ENCODE measurements at places on chromosomes 7 and 10.

- H3K27me3 ChIP-seq, result no peaks in the 10 kb centered on the region
- H3K4me3 ChIP-seq, result no peak overlapping the region
- H3K4me1 ChIP-seq, result peaks cover 19% of the 10 kb centered on the region
These were observed 196.1 kb upstream of the KLF14 start for GRCh38 chr7:130929896-130930659.

GRCh38 chr10:29369419-29369818 is 80.5 kb downstream of the LYZL1 start:
- no peaks in the 10 kb centered on the region for H3K27me3 ChIP-seq
- H3K36me3 ChIP-seq, result no peaks in the 10 kb centered on the region
- DNase-seq, result no peak
- H3K27ac ChIP-seq, result no peak overlapping the region

- peak; percentile 81 for DNase-seq
- no peaks in the 10 kb centered on the region for H3K36me3 ChIP-seq
- no peaks in the 10 kb centered on the region for H3K27me3 ChIP-seq
- peak within 1 kb of the TSS; percentile 73 for H3K27ac ChIP-seq
- peak within 1 kb of the TSS; percentile 21 for H3K4me3 ChIP-seq
These were observed at the start of gene SRGN for GRCh38 chr10:69087590-69088470. SRGN (plus strand) TSS chr10:69088103; CDS start chr10:69088158, 55 bp downstream.

- no peak overlapping the region for H3K4me3 ChIP-seq
- H3K27me3 ChIP-seq, result no peaks in the 10 kb centered on the region
- H3K27ac ChIP-seq, result no peak overlapping the region
- H3K4me1 ChIP-seq, result no peaks in the 10 kb centered on the region
- DNase-seq, result no peak
- no peaks in the 10 kb centered on the region for H3K36me3 ChIP-seq
These were observed 569.4 kb upstream of the STEAP1 start for GRCh38 chr7:89584896-89585295.

GRCh38 chr10:718143-718700 is 28.8 kb upstream of the DIP2C start:
- H3K27ac ChIP-seq, result no peak overlapping the region
- no peaks in the 10 kb centered on the region for H3K27me3 ChIP-seq
- no peak for DNase-seq
- H3K36me3 ChIP-seq, result no peaks in the 10 kb centered on the region
- H3K4me3 ChIP-seq, result no peak overlapping the region
- no peaks in the 10 kb centered on the region for H3K4me1 ChIP-seq

GRCh38 chr10:3980660-3981059 is 195.7 kb upstream of the KLF6 start:
- H3K27ac ChIP-seq, result no peak overlapping the region
- H3K4me3 ChIP-seq, result no peak overlapping the region
- no peaks in the 10 kb centered on the region for H3K4me1 ChIP-seq
- no peak for DNase-seq
- no peaks in the 10 kb centered on the region for H3K36me3 ChIP-seq

DNA sequence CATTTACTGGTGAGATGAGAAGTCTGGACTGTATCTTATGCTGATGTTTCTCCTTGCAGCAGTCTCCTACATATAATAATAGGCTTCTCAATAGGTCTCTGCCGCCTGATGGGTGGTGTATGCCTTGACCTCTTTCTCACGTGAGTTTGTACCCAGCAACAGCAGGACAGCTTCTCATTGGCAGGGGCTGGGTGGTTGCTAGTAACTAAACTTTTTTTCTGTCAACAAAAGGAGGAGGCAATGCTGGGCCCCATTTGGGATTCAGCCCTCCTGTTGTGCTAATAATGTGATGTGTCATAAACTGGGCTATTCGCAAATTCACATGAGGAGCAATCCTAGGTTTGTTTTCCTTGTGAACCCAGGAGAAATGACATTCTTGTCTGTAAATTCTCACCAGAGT is 533.6 kb downstream of the GATA3 start:
- no peak for DNase-seq
- H3K27ac ChIP-seq, result no peak overlapping the region

- peak overlapping the region; percentile 27 for H3K27ac ChIP-seq
- H3K27me3 ChIP-seq, result no peaks in the 10 kb centered on the region
- H3K4me1 ChIP-seq, result peaks cover 40% of the 10 kb centered on the region
- no peaks in the 10 kb centered on the region for H3K36me3 ChIP-seq
- DNase-seq, result no peak
These were observed 10.4 kb downstream of the WASL start for GRCh38 chr7:123738356-123738755.

GRCh38 chr10:2208106-2208505 is 470.8 kb upstream of the ADARB2 start:
- H3K27ac ChIP-seq, result no peak overlapping the region
- H3K4me3 ChIP-seq, result no peak overlapping the region
- H3K4me1 ChIP-seq, result no peaks in the 10 kb centered on the region
- no peaks in the 10 kb centered on the region for H3K27me3 ChIP-seq
- DNase-seq, result no peak

DNA sequence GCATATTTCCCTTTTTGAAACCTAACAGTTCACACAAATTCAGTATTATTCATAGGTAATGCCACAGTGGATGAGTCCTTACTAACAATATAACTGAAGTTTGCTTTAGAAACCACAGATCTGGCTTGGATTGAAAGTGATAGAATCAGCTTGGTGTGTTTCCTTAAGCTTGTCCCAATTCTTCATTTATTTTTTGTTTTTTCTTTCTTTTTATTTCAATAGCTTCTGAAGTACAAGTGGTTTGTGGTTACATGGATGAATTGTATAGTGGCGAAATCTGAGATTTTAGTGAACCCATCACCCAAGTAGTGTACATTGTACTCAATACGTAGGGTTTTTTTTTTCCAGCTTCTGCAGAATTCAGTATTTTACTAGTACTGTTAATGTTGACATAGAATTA is 518.2 kb upstream of the SEMA3D start:
- no peak for DNase-seq
- no peaks in the 10 kb centered on the region for H3K36me3 ChIP-seq
- H3K27me3 ChIP-seq, result no peaks in the 10 kb centered on the region
- H3K4me3 ChIP-seq, result no peak overlapping the region
- no peaks in the 10 kb centered on the region for H3K4me1 ChIP-seq

DNA sequence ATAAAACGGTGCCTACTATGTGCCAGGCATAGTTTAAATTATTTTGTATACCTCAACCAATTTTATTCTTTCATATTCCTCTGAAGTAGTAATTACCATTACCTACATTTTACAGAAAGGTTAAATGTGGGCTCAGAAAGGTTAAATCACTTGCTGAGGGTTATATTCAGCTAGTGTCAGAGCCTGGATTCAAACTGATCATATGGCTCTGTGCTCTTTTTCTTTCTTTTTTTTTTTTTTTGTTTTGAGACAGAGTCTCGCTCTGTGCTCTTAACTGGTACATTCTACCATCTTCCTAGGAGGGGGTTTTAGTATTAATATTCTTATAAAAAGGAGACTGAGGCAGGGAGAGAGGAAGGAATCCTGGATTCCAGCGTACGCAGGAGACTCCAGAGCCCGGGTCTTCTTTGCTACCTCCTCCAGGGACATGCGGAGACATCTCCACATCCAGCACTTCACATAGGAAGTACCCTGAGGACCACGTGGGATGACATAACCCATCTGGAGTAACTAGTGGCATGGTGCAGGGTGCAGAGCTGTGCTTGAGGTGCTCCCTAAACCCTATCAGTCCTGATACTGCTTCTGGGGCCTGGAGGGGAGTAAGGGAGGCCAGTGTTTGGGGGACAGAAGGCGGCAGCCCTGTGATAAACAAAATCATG is 29.6 kb upstream of the ATXN7L1 start:
- H3K36me3 ChIP-seq, result no peaks in the 10 kb centered on the region

- H3K27me3 ChIP-seq, result no peaks in the 10 kb centered on the region
- no peaks in the 10 kb centered on the region for H3K36me3 ChIP-seq
- peaks cover 4% of the 10 kb centered on the region for H3K4me1 ChIP-seq
- peak overlapping the region; percentile 92 for H3K27ac ChIP-seq
These were observed 1.0 kb downstream of the CDK6 start for GRCh38 chr7:92835261-92835850.

GRCh38 chr7:91941450-91941849 is 788 bp downstream of the AKAP9 start:
- peak; percentile 60 for DNase-seq
- H3K36me3 ChIP-seq, result no peaks in the 10 kb centered on the region
- H3K4me1 ChIP-seq, result peaks cover 57% of the 10 kb centered on the region
- H3K27ac ChIP-seq, result peak overlapping the region; percentile 92
